ENCODE measurements at places on chromosomes 5 and 9.

DNA sequence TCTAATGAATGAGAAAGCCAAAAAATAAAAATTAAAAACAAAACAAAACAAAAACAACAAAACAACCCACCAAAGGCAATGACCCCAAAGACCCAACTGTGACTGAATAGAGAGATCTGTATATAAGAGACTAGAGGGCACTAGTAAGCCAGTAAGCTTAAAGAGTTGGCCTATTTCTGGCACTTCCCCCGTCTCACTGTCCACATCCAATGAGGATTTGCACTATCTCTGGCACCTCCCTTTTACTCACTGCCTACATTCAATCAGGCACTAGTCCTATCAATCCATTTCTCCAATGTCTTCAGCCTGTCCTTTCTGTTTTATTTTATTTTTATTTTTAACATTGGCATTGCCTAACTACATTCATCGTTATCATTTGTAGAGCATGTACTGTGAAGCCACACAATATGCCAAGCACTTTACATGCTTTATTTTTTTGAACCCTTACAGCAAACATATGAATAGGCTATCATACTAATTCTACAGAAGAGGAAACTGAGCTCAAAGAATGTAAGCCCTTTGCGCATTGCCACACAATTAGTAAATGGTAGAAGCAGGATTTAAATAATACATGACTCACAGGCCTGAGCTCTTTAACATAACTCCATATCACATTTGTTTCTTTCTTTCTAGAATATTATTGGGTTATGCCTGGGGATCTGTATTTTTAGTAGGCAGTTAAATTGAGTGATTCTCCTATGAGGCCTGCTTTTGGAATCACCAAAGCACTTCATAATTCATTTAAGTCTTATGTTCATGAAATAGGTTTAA is 70.0 kb downstream of the C6 start:
- DNase-seq, result no peak

DNA sequence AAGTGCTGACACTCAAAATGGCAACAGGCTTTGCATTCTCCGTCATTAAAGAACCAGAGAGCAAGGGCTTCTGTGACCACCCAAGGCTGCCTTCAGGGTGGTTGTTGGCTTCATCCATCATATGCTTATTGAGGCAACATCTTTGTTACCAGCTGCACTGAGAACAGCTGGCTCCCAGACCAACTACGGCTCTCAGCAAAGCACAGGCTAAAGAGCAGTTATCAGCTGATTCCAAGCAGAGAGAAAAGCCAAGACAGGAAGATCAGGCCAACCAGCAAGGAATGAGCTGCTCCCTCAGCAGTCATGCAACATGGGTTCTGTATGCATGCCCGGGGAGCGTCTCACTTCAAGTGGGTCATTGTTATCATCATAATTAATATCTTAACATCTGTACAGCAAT is 358.9 kb downstream of the ACTL7B start:
- DNase-seq, result no peak

DNA sequence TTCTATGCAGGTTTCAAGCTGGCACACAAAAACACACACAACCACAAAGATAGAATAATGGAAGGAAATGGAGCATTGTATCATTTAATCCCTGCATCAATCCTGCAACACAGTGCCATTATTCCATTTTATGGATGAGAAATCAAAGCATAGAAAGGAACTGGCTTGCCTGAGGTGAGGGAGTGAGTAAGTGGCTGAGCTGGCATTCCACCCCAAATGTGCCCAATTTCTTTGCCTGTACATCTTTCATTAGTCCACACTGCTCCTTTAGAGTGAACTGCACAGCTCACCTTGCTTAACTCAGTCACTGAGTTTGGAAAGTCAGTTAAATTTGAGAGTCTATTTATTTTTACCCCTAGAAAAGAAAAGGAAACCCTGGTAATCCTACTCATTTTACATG is 28.9 kb downstream of the ZNF366 start:
- DNase-seq, result no peak

DNA sequence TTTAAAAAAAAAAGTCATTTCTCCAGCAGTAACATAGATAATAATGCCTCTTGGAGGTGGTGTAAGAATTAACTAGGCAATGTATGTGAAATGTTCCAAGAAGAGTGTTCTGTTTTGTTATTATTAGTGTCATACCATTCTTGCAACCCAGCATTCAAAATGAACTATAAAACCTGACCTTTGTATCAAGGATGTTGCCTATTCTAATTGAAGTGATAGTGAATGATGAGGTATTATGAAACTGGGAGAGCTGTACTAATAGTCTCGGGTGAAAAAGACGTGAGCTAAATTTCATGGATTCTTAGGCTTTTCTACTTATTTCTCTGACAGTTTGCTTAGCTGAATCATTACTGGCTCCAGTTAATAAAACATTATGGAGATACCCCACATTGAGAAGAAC is 224.6 kb downstream of the CD180 start:
- no peak for DNase-seq

DNA sequence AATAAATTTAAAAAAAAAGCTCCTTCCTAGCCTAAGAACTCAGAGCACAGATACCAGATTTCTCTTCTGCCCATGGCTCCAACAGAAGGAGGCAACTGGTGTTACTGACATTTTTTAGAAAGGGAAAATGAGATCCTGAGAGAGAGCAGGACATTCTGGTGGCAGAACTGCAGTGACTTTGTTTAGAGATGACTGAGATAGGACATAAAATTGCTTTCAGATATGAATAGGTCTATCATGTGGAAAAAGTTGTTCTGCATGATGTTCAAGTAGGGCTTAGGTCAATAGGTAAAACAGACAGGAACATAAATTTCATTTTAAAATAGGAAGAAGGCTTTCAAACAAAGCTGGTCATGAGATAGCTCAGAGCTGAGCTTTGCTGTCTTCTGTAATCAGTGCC is 49.6 kb downstream of the NIPAL4 start:
- no peak for DNase-seq

GRCh38 chr9:134288746-134289145 is 37.5 kb upstream of the RXRA start:
- no peak for DNase-seq

- no peak for DNase-seq
Measured at GRCh38 chr9:134897584-134898170, 17.1 kb downstream of the FCN2 start.
